NCI-H526 (cell line): ENCODE measurements at places on chromosomes 1 and 21.

GRCh38 chr1:55926906-55927471 is 652.4 kb downstream of the PLPP3 start:
- no peak for DNase-seq

DNA sequence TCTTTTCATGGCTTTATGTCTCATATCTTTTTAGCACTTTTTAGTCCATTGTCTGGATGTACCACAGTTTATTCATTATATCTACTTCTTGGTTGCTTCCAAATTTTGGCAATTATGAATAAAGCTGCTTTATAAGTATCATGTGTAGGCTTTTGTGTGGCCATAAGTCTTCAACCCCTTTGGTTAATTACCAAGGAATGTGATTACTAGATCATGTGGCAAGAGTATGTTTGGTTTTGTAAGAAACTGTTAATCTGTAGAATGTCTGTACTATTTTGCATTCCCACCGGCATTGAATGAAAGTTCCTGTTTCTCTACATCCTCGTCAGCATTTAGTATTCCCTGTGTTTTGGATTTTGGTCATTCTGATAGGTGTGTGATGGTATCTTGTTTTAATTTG is 31.5 kb downstream of the ZBTB40 start:
- DNase-seq = no peak

- DNase-seq = no peak
Measured at GRCh38 chr1:62353853-62354252, 34.6 kb upstream of the KANK4 start.

DNA sequence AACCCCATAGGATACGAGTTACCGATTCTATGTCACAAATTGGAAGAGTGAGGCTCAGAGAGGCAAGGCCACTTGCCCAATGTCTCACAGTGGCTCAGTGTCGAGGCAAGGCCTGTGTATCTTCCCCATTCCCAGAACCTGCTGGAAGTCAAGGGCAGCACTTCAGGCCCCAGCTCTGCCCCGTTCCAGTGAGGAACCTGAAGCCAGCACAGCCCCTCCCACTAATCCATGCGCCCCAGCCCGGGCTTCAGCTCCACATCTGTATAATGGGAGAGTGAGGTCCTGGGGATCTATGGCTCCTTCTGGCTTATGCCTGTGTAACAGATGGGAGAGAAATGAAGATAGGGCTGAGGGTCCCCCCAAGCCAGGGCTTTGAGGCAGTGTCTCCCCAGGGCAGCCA is 56.3 kb downstream of the CASZ1 start:
- no peak for DNase-seq

DNA sequence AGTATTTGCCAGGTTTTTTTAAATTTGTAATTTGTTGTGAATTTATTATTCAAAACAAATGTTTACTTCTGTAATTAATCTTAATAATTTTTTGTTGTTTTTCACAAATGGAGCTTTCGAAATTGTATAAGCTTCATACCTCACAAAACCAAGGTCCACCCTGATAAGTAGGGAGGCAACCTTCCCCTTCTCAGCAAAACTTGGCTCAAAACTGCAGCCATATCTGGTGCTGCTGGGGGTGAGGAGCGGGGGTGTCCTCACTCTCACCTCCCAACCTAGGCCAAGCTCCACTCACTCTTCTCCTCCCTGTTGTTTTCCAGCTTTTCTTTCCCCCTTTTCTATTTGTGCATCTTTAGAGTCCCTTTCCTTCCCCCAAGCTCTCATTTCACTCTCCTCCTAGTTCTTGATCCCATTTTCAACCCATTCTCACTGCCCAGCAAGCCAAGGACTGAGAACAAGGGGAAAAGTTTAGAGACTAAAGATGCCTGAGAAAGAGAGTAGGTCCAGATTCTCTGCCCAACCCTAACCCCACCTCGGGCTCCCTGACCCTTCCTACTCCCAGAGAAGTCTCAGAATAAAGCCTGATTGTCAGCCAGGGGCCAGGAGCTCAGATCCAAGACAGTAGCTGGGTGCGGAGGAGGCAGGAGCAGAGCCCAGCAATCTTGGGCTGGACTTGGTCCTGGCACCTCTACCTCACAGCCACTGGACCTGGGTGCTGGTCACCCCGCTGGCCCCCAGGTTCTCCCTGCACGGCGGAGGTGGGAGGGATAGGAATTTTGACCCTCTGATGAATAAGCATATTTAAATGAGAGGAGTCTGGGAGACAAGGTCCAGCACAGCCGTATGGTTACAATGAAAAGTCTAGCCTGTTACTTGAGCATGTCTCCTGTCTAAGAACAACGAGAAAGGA is 8.3 kb upstream of the CFAP45 start:
- DNase-seq = no peak

DNA sequence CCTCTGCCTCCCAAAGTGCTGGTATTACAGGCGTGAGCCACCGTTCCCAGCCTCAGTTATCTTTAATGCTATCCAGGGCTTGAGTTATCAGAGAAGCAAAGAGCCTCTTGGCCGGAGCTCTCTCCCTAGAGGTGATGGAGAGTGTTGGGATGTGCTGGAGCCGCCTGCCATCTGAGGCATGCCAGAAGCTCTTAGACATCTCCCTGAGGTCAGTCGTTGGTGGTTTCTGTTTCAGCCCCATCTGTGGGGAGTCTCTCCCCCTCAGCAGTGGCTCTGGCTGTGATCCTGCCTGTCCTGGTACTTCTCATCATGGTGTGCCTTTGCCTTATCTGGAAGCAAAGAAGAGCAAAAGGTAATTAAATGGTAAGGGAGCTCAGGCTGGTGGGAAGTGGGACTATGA is 11.6 kb upstream of the ZNF691 start:
- DNase-seq = no peak

GRCh38 chr21:36725793-36726386 is 27.0 kb downstream of the SIM2 start:
- no peak for DNase-seq

GRCh38 chr1:234745844-234746797 is 136.1 kb upstream of the IRF2BP2 start:
- DNase-seq = no peak

DNA sequence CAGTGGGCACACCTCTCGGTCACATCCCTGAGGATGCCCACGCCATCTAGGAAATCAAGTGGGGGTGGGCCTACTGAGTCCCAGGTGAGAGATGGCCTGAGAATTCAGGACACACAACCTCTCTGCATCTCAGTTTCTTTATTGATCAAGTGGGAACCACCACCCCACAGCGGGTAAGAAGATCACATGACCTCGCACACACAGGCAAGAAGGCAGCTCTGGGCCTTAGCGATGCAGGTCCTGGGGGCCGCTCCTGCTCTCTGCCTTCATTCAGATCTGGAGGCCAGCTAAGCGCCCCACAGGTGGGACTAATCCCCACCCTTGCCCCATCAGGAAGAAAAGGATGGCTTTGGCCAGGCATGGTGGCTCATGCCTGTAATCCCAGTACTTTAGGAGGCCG is 63.2 kb downstream of the PGBD5 start:
- no peak for DNase-seq

DNA sequence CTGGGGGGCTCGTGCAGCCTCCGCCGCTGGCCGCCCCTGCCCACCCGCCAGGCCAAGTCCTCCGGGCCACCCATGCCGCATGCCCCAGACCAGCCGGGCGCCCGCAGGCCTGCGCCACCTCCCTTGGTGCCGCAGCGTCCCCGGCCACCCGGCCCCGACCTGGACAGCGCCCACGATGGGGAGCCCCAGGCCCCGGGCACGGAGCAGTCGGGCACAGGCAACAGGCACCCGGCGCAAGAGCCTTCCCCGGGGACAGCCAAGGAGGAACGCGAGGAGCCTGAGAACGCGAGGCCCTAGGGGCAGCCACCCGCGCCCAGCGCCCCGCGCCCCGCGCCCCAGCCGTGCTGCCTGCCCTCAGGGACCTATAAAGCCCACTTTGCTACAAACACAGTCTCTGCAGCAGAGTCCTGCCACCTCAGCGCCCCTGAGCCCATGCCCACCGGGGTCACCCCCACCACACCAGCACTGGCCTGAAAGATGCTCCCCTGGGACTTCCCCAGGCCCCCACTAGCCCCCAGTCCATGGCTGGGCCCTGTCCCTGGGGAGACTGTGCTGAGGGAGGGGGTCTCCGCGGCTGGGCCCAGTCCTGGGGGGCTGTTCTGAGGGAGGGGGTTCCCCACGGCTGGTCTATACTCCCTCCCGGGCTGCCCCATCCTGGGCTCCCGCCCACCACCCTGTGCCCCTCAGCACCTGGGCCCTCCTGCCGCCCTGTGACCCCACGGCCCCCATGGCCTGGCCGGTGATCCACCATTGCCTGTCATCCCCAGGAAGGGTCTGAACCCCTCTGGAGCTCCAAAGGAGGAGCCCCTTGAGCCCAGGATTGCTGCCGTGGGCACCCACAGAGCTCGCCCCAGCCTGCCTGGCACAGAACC is 8.6 kb downstream of the TNFRSF18 start:
- no peak for DNase-seq

GRCh38 chr1:20867847-20868246 is 80.7 kb upstream of the HP1BP3 start:
- DNase-seq = no peak

- DNase-seq = no peak
Measured at GRCh38 chr1:27569506-27570291, 34.2 kb downstream of the AHDC1 start.

DNA sequence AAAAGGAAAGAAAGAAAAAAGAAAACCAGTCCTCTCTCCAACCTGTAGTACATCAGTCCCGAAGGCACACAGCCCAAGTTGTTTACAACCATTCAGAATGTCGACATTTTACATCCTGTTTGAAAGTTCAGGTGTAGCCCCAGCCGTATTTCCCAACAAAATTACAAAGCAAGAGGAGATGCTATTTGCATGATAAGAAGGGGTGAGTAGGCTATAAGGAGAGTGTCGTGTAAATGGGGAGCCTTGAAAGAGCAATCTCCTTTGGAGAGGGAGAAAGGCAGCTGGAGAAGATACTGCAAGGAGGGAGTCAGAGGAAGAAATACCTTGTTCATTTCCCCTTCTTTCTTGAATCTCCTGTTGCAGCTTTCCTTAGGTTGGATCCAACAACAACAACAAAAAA is 35.5 kb upstream of the DENND1B start:
- no peak for DNase-seq

DNA sequence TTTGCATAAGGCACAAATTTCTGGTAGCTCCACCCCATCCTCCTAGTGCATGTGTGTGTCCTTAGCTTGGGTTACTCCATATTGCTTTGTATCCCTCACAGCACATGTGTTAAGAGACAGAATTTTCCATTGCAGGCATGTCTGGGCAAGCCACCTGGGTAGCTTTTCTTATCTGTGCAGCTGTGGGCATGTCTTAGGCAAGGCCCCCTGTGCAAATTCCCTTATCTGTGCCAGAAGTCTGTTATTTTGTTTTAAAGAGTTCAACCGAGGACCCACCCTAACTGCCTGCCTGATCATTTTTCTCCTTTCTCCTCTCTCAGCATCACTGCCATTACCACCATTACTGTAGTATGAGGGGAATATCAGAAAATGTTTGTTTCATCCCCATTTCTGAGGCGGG is 131.9 kb downstream of the CYYR1 start:
- no peak for DNase-seq

DNA sequence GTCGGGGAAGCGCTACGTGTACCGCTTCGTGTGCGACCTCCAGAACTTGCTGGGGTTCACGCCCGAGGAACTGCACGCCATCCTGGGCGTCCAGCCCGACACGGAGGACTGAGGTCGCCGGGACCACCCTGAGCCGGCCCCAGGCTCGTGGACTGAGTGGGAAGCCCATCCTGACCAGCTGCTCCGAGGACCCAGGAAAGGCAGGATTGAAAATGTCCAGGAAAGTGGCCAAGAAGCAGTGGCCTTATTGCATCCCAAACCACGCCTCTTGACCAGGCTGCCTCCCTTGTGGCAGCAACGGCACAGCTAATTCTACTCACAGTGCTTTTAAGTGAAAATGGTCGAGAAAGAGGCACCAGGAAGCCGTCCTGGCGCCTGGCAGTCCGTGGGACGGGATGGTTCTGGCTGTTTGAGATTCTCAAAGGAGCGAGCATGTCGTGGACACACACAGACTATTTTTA is 17.1 kb downstream of the ETS2 start:
- no peak for DNase-seq

DNA sequence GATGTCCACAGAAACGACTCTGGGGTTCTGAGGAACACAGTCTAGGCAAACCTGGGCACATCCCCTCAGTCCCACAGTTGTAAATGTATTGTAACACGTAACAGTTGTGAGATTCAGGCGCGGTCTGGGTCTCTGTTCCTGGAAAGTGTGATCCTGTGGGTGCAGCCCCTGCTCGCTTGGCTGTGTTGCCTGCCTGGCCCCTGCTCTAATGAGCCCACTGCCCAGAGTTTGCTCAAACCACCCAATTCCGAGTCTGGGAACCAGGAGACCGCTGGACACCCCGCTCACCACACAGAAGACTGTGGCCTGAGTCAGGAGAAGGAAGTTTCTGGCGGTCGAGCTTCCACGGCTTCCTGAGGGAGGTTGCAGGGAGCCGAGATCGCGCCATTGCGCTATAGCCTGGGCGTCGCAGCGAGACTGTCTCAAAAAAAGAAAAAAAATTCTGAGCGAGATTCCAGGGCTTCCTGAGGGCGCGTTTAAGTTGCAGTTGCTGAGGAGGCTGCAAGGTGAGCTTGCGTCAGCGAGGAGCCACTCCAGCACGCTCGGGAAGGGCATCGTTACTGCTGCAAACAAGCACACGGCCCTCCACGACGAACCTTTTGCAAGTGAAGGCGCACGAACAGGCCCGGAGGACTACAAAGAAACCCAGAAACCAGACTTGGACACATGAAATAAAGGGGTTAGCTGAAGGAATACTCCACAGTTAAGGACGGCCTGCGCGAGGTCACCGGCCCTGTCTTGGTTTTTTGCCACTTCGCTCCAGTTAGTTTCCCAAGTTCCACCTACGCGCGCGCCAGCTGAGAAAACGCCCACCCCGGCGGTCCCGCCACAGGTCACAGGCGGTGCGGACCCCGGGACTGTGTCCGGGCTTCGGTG is 1.1 kb downstream of the C21orf58 start:
- peak; percentile 40 for DNase-seq

GRCh38 chr1:47382399-47382983 is 33.6 kb upstream of the FOXE3 start:
- DNase-seq = no peak

- peak; percentile 97 for DNase-seq
Measured at GRCh38 chr1:1115786-1116700, at the start of gene C1orf159. C1orf159 (minus strand) TSS chr1:1116089; CDS start chr1:1091543, 24,546 bp downstream.

DNA sequence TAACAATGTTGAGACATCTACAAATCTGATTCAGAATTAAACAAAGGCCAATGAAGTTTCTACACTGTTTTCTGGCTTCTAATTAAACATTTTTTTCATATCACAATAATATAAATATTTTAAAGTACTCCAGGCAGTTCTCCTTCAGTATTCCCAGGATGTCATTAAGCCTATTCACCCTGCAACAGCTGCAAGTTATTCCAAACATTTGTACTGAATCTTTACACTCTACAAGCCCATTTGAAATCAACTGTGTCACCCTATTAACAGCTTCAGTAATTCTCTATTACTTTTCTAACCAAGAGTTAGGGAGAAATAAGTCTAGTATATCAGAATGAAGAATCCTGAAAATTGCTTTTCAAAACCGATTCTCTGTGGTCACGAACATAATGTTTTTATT is 124.6 kb downstream of the OLFML2B start:
- no peak for DNase-seq

- no peak for DNase-seq
Measured at GRCh38 chr1:244962130-244962529, 97.8 kb upstream of the HNRNPU start.

GRCh38 chr1:164723296-164723798 is 164.4 kb downstream of the PBX1 start:
- DNase-seq = peak; percentile 20
